ENCODE measurements at places on chromosomes 4 and X.

GRCh38 chrX:136057567-136057966 is 72.3 kb downstream of the SLC9A6 start:
- no peak for DNase-seq

DNA sequence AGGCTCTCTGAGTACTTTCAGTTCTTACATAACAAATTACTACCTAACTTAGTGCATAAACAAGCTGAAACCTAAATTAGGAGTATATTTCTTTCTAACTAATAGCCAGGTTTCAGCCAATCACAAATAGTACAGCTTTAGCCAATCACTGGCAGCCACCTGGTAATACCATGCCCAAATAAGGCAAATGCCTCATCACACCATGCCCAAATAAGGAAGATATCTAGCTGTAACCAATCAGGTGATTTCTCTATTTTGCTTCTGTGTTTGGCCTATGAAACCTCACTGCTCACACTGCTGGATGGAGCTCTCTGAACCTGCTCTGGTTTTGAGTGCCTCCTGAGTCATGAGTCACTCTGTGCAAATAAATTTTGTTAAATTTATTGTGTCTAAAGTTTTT is 113.5 kb downstream of the DDIT4L start:
- no peak for DNase-seq

DNA sequence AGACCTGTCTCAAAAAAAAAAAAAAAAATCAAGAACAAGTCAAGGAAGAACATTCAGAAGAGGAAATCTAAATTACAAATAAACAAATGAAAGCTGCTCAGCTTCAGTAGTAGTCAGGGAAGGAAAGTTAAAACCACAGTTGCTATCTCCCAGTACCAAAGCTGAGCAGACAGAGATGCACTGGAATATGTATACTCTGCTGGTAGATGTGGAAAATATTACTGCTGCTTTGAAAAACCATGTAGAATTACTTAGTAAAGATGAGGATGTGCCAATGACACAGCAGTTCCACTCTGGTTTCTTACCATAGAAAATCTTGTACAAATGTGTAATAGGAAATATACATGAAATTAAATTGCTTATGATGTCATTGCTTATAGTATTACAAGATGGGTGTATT is 25.1 kb upstream of the PRKX start:
- no peak for DNase-seq

DNA sequence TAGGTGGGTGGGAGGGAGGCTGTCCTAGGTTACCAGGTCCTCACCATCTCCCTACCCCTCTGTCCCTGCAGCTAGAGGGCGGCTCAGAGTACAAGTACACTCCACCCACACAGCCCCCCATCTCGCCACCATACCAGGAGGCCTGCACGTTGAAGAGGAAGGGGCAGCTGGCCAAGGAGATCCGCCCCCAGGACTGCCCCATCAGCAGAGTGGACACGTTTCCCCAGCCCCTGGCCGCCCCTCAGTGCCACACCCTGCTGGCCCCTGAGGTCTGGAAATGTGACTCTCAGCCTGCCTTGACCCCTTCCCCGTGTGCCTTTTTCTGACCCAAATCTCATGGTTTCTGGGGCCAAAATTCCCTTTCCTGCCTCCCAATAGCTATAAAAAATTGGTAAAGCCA is 6.5 kb downstream of the FTSJ1 start:
- DNase-seq: no peak

GRCh38 chrX:123455693-123456092 is 271.6 kb downstream of the GRIA3 start:
- no peak for DNase-seq

GRCh38 chr4:110487873-110488272 is 11.9 kb downstream of the ENPEP start:
- DNase-seq: no peak

DNA sequence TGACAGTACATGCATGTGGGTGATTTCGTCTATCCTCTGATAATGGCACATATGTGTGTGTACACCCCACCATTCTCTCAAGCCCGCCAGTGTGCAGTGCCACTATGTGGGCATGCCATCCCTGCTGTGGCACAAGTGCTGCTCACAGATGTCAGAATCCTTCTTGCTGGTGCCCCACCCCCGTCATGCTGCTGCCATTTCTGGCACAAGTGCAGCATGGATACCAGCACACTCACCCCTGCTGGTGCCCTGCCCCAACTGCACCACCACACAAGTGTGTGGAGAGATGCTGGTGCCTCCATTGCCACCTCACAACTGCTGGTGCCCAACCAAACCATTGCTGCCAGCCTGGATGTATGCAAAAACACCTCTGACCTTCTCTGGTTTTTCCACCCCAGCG is 1133.8 kb downstream of the TECRL start:
- no peak for DNase-seq

DNA sequence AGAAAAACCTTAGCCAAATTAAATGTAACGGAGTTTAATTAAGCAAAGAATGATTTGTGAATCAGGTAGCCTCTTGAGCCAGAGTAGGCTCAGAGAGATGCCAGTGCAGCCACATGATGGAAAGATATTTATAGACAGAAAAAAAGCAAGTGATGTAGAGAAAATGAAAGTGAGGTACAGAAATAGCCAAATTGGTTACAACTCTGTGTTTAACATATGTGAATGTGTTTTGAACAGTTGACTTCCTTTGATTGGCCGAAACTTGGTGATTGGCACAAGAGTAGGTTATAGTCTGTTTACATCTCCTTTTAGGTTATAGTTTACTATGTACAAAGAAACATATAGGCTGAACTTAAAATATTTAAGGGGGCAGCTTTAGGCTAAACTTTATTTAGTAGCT is 459.9 kb upstream of the BOD1L1 start:
- DNase-seq: no peak

GRCh38 chrX:154549766-154550165 is 2.3 kb downstream of the IKBKG start:
- DNase-seq: no peak

- no peak for DNase-seq
Measured at GRCh38 chrX:21798677-21799219, 40.7 kb upstream of the MBTPS2 start.

DNA sequence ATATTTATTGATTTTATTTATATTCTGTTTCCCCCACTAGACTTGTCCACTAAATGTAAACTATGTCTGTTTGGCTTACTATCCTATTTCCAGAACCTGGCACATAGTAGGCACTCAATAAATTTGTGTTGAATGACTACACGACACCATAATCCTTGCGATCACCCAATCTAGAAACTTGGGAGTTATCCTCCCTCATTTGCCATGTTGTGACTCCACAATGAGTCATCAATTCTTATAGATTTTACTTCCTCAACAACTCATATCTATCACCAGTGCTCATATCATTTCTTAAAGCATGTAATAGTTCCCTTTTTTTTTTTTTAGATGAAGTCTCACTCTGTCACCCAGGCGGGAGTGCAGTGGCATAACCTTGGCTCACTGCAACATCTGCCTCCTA is 39.9 kb upstream of the VAMP7 start:
- no peak for DNase-seq

- no peak for DNase-seq
Measured at GRCh38 chr4:38734446-38734845, 48.3 kb downstream of the TLR10 start.

- no peak for DNase-seq
Measured at GRCh38 chrX:56802921-56803849, 74.1 kb downstream of the NBDY start.

DNA sequence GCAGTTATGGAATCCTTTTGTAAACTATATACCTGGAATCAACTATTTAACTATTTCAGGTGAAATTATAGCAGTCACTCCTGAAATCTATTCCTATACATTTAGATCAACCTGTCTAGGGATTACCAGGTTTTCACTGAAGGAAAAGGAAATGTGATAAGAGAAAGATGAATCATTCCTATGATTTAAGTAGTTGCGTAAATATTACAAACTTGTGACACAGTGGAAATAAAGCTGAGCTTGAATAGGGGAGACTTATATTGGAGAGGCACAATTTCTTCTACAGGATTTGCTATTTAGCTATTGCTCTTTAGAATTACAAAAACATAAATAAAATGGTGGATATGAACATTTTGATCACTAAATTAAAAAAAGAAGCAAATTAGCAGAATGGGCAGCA is 284.1 kb upstream of the EPHA5 start:
- DNase-seq: no peak

DNA sequence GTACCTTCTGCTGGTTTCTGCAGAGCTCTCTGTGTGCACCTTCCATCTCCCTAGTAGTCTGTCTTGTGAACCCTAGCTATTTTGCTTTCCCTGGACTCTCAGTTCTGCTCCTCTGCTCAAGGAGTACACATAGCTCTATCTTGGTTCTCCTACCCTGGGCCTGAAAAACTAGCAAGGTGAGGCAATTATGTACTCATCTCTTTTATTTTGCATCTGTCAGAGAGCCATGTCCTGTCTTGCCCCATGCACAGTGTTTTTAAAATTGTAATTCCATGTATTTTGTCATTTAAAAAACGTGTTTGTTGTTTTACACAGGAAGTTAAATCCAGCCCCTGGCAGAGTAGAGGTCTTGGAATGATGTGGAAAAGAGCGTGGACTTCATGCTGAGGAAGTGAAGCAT is 684.9 kb upstream of the CPEB2 start:
- no peak for DNase-seq

GRCh38 chr4:187380181-187380581 is 615.4 kb upstream of the ZFP42 start:
- no peak for DNase-seq

DNA sequence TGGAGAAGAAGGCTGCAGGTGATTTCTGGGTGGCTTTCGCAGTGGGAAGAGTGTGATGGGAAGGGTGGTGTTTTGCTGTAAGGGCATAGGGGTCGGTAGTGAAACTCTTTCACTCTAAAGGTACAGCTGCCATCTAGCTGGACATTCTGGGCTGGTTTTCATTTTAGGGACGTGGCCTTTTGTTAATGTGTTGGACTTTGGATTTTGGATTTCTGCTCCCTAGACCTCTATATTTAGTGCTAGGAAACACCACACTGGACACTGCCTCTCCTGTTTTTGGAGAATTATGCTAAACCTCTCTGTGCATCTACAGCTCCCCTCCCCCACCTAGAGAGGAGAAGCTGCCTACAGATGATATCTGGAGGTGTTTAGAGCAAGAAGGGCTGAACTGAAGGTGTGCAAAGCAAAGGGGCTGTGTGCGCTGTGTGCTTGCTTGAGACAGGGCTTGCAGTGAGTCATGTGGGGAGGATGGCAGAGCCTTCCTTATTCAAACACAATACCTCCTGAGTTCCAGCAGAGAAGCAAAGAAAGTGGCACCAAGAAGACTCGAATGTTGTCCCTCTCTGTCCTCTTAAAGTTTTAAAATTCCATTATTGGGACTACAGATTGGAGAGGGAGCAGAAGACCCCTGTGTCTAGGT is 47.9 kb downstream of the STARD8 start:
- DNase-seq: no peak

GRCh38 chr4:7709431-7709830 is 230.2 kb downstream of the AFAP1 start:
- DNase-seq: no peak

- no peak for DNase-seq
Measured at GRCh38 chr4:122658818-122659295, 38.0 kb upstream of the IL21 start.

DNA sequence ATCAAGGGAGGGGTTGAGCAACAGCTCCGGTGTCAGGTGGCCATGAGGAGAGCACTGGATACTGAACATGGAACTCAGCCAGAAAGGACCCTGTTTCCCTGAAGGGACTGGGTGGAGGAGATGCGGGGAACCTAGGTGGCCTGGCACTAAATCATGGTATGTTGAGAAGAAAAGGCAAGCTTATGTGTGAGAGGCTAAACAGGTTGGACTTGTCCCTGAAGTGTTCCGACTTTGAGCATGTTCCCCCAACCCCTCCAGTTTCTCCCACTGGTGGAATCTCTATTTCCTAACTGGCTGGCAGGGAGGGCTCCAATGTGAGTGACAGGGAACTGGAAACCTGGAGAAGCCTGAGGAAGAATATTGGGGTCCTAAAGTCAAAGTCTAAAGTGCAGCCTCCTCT is 69.5 kb downstream of the PLAC1 start:
- no peak for DNase-seq

- no peak for DNase-seq
Measured at GRCh38 chrX:11724122-11725017, 33.7 kb upstream of the MSL3 start.

GRCh38 chrX:69153060-69153730 is 12.1 kb downstream of the PJA1 start:
- no peak for DNase-seq

DNA sequence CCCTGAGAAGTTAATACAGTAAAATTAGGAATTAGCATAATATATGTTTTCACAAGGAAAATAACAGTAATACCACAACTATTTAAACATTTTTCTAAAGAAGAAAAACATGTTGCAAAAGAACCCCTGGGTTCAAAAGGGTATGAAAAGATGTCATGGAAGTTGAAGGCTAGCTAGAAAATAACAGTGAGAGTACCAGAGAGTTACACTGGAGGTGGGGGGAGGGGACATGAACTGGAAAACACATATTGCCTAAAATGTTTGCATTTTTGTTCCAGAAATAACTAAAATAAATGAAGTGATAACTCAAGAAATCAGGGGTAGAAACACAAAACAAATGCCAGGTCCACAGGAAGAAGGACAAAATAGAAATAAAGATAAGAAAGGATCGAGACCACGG is 336.6 kb upstream of the MAD2L1 start:
- DNase-seq: no peak

DNA sequence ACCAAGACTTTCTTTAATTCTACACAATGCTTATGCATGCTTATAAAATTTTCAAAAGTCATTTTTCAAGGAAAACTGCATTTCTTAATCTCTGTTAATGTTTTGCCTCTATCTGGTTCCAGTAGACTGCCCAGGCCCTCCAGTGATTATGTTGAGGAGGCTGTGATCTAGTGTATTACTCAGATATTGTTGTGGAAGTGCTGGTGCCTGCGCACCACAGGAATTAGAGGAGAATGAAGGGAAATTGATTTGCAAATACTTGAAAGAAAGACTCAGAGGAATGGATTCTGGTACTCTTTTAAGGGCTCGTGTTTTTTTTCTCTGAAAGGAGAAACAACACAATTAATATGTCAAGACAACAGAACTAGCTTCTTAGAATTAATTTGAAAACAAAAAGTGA is 1015.1 kb downstream of the RPA4 start:
- DNase-seq: no peak

DNA sequence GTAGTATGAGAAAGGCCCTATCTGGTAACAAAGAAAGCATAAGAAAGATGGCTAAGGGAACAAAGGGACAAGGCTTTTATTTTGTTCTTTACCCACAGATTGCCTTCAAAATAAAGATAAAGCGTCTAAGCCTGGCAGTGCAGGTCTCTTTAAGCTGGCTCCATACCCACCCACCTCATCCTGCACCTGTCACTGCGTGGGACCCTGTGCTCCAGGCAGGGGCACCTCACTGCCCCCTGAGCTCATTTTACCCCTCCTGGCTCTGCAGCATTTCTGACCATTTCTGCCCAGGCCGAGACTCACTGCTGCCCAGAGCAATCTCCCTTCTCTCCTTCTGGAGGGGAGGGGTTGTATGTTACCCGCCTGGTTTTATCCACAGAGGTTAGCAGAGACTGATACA is 1.7 kb upstream of the CYP4V2 start:
- no peak for DNase-seq

- no peak for DNase-seq
Measured at GRCh38 chr4:16136827-16137226, 53.0 kb upstream of the PROM1 start.

All from GOT3 (cell line).